Stimulated activated CD8-positive, alpha-beta memory T cell treated with anti-CD3 and anti-CD28 coated beads, Interleukin-2, amount 100 ng/mL, for 1 hour (primary cell): ENCODE measurements at places on chromosomes 2 and 18.

DNA sequence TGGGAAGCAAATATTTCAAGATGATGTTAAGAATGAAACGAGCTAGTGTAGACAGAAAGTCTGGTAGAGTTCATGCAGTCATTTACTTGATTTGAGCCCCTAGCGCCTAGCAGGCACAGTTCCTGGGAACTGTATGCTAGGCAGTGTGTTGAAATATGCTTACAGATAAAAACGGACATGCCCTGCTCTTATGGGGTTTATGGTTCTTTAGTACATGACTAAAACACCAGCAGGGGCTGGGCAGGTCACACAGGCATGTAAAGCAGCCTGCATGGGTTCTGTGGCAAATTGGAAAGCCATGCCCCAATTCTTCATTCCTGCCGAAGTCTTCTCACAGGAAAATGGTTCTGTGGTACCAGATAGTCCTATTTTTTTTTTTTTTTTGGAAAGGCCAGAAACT, 27.3 kb upstream of the MGAT5 start:
- no peak for DNase-seq

DNA sequence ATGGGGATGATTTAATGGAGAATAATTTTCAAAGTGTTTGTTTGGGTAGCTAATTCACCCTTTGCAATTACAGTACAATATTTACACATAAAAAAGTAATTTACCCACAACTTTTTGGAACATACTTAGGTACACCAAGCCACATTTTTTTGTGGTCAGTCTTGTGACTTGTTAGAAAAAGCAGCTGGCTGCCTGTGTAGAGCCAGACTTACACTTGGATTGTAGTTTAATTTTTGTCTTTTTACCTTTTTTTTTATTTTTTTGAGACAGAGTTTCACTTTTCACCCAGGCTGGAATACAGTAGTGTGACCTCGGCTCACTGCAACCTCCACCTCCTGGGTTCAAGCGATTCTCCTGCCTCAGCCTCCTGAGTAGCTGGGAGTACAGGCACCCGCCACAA, 45.4 kb downstream of the RALBP1 start:
- no peak for DNase-seq

GRCh38 chr2:133143645-133144044, 424.6 kb downstream of the NCKAP5 start:
- DNase-seq = no peak

DNA sequence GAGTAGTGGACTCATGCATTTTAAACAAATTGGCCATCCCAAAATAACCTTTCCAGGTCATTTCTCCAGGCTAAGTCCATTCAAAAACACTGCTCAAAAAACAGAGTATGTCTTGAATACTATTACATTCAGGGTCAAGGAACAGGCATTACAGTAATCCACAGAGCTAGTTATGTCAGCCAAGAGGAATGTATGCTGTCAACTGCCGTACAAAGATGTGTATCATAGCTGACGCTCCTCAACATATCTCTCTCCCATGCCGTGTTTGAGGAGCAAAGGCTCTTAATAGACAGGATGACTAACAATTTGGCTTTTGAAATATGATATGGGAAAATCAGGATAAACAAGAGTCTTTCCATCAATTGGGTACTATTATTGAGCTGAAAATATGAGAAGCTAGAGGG, 68.8 kb upstream of the KCTD1 start:
- DNase-seq = no peak

GRCh38 chr2:107281637-107282036, 395.7 kb upstream of the ST6GAL2 start:
- DNase-seq = no peak

- DNase-seq = no peak
Observed at GRCh38 chr2:129923265-129924091, 56.0 kb upstream of the RAB6C start.

DNA sequence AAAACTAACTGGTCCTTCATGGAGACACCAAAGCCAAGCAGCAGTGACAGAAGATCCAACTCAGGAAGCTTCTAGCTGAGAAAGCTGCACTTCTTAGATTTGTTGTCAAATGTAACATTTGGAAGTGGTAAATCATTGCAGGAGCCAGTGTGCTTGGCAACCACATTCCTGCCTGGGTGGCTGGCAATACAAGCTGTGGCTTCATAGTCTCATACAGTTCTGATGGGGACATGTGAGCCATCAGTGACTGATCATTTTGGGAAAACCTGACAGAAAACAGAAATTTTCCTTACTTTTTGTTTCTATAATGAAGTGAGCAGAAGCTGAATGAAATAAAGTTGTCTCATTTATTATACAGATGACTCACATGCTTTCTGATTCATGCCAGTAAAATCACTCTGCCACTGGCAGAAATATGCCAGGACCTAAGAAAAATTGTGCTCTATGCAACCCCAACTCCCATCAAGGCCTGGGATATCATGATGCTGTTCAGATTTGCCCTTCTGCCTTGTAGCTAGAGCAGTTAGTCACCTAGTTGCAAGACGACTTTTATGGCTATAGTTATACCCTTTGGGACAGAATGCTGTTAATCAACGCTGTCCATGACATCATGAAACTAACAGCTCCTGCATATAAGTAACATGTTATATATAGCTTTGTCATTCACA, 508.1 kb downstream of the ADCYAP1 start:
- no peak for DNase-seq

GRCh38 chr2:229375251-229375650, 104.2 kb upstream of the PID1 start:
- no peak for DNase-seq

DNA sequence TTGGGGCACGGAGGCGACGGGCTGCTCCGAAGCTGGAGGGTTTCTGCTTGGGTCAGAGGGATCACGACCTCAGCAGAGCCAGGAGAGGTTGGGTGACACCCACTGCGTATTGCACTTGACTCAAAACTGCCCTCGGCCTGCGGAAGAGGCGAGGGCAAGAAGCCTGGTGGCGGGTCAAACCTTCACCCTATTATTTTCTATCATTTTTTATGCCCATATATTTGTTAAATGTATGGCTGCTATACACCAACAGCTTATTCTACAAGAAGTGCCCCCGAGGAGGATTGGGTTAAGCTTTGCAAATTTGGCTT, 12.6 kb upstream of the SATB2 start:
- no peak for DNase-seq

- no peak for DNase-seq
Observed at GRCh38 chr2:62415019-62415431, 91.0 kb downstream of the TMEM17 start.

- no peak for DNase-seq
Observed at GRCh38 chr2:72300147-72300684, 152.6 kb upstream of the CYP26B1 start.

- no peak for DNase-seq
Observed at GRCh38 chr2:11710632-11711353, 35.6 kb upstream of the LPIN1 start.
